ENCODE measurements at places on chromosomes 3 and 15.

GRCh38 chr15:70337277-70338186, 239.8 kb upstream of the TLE3 start:
- no peak for DNase-seq

DNA sequence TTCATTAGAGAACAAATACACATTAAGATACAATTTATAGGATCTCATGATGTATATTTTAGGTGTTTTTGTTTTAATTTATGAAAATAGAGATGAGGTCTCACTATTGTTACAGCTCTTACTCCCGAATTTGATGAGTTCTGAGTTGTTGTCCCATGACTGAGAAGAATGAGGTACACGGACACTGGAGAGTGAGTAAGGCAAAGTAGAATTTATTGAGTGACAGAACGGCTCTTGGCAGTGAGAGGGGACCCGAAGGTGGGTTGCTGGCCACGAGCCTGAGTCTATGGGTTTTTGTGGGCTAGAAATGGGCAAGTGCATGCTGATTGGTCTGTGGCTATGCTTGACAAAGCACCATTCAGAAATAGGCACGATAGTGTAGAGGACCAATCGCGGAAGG, 3.1 kb upstream of the RNF168 start:
- no peak for DNase-seq

GRCh38 chr15:57751177-57751800, 44.8 kb downstream of the POLR2M start:
- peak; percentile 33 for DNase-seq

GRCh38 chr15:40744815-40745152, 10.3 kb downstream of the RMDN3 start:
- DNase-seq, result no peak

- no peak for DNase-seq
Observed at GRCh38 chr3:123702720-123703119, 117.9 kb upstream of the HACD2 start.

Data from fibroblast of skin of left quadriceps (primary cell).